ENCODE measurements at places on chromosomes 3 and 15.

DNA sequence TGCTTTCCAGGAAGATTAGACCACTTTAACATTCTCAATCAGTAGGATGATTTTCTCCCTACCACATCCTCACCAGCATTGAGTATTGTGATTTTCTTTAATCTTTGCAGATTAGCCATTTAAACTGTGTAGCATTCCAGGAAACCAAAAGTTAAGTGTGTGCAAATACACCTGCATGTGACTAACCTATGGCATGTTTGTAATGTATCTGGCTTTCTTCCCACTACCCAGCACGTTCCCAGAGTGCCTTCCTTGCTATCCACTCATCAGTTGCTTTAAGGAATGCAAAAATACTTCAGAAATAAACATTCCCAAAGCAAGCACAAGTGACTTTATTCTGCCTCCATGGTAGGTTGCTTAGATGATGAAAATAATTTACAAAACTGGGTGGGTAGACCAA is 74.2 kb downstream of the ATG7 start:
- no peak for DNase-seq

DNA sequence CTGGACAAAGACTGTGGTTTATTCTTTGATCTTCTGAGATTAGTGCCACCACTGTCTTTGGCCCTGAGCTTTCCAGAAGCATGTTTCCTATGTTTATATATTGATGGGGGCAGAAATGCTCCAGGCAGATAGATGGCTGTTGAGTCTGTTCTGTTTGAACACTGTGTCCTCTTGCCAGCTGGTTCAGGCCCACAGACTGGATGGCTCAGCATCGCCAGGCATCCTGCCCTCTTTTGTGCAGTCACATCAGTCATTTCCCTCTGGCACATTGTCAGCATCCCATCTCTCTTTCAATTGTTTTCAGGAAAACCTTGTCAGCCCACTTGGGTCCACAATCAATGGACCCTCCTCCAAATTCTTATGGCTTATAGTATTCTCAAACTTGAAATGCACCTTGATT is 141.2 kb downstream of the NEK11 start:
- DNase-seq = no peak

GRCh38 chr3:82474711-82475110 is 713.3 kb upstream of the GBE1 start:
- DNase-seq = no peak

DNA sequence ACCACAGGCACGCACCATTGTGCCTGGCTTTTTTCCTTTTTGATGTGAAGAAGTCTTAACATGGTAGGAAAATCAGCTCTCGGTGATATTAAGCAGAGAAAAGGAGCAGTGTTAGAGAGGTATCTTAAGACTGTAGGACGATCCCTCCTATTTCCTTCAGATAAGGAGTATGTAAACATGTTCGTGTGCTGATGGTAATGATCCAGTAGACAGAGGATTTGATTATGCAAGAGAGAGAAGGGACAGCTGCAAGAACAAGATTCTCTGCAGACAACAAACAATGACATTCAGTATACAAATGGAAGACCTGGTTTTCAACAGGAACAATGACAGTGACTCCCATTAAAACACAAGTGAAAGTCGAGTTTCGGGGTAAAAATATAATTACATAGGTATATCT is 95.1 kb upstream of the MELTF start:
- no peak for DNase-seq

DNA sequence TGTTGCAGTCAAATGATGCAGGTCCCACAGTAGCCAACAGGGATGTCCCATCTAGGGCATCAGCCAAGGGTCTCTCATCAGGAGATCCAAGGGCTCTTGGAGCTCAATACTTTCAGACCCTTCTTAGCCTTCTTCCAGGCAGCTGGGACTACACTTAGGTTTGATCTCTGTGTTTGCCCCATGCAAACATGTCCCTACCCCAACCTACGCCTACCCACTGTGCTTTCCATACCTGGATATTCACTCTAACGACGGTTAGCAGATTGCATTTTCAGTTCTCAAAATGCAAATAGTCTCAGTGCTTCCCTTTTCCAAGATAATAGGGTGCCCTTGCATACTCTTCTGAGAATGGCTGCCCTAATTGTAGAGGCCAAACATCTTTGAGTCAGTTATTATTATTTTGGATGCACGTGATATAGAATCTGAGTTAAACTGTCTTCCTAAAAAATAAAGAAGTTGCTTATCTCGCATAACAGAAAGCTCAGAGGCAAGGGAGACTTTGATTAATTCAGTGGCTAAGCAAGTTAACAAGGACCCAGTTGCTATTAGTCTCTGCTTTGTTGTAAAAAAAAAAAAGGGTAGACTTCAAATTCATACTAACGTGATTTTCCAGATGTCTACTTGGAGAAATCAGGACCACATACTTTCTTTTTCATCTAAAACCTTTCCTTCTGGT is 1.0 kb upstream of the CEP70 start:
- no peak for DNase-seq

GRCh38 chr3:193782276-193782647 is 189.3 kb downstream of the OPA1 start:
- no peak for DNase-seq

Measured in GM10248 (cell line).